ENCODE measurements at places on chromosomes 6 and 20.

DNA sequence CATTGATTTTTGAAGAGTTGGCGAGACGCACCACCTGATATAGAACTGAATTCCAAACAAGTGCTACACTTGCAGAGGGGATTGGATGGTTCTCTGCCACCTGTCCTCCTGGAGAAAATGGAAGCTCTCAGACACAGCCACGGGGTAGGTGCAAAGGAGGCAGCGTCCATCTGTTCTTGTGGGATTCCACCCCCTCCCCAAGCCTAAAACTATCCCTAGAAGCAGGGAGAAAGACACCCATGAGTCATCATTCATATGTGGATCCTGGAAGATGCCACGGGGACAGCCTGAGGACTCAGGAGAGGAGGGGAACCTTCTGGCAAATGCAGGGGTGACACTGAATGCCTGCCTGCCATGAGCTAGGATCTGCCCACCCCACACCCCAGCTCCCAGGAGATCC lies 171.3 kb upstream of the CST7 start:
- DNase-seq = no peak

DNA sequence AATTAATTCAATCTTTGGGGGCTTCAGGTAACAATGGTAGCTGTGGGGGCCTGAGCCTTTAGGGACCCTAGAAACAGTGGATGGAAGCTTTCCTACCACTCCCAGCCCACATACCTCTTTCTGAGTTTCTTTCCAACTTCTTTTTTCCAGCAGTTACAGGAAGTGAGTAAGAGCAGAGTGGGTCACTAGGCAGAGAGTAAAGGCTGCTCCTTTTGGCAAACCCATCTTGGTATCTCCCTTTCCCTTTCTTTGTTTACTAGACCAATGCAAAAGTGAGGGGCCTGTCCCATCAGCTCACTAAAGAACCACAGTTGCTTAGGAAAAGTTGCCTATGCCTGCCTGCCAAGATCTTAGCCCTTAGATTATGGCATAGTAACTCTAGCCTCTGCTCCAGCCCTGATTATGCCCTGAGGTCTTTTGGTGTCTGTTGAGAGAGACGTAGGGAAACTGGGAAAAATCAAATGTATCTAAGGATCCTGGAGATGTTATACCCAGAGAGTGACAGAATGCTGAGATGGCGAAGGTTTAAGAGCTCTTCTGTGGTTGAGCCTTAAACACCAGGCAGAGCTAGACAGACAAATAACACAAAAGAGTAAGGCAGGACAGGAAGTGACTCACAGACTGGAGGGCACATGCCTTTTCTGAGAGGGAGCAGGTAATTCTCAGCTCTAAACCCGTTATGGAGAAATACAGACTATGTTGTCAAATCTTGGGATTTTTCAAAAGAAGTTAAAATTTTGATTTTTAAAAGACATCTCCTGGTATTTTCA lies 31.3 kb downstream of the TRMT6 start:
- no peak for DNase-seq

- no peak for DNase-seq
Measured at GRCh38 chr6:1906609-1907008, 296.9 kb downstream of the FOXC1 start.

- peak; percentile 41 for DNase-seq
Measured at GRCh38 chr20:53071833-53072232, 99.7 kb downstream of the TSHZ2 start.

- no peak for DNase-seq
Measured at GRCh38 chr6:151822252-151823111, 15.0 kb downstream of the ESR1 start.

- DNase-seq = no peak
Measured at GRCh38 chr6:31352683-31353383, 4.1 kb downstream of the HLA-B start.

Measured in stimulated activated CD4-positive, alpha-beta T cell treated with anti-CD3 and anti-CD28 coated beads, Interleukin-4, amount 100 ng/mL, for 24 hours (primary cell).